ENCODE measurements at places on chromosomes 11 and 22.

DNA sequence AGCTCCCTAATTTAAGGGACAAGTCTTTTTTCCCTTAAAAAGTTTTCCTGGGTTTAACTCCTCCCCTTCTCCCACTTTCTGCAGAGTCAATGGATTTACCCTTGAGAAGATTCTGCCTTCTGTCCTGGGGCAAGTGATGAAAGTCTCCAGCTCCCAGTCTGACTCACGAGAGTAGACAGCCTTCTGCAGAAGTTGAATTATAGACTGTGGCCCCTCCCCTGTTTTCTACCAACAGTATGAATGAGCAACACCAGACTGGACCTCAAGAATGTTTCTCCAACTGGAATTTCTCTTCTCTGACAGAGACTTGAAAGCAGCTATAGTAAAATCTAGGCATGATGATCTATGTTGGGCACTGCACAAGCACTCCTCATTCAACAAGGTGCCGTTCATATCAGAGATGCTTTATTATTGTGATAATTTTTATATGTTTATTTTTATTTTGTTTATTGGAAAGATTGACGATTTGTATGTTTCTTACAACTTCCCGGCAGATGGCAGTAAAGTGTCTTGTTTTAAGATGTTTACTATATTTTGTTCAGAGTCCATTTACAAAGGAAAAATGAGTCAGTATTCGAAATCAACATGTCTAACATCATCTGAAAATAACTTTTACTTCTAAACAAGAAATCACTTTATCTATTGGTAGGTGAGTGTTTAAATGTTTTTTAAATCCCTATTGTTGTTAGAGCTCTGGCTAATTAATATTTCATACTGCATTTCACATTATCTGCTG is 56.6 kb downstream of the LMO2 start:
- peak; percentile 72 for DNase-seq

DNA sequence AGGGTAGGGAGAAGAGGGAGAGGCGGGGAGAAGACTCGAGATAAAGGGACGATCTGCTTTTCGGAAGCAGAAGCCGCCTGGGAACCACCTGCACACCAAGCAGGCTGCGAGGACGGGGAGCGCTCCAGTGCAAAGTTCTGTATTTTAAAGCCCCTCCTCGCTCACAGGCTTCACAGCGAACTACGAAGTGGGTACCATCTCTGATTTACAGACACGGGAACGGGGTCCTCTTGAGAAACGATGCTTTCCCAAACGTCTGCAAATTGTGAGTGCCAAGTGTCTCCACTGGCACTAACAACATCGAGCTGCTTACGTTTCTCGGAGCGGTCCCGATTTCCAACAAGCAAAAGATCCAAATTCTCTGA is 700 bp upstream of the STX3 start:
- DNase-seq = peak; percentile 8

DNA sequence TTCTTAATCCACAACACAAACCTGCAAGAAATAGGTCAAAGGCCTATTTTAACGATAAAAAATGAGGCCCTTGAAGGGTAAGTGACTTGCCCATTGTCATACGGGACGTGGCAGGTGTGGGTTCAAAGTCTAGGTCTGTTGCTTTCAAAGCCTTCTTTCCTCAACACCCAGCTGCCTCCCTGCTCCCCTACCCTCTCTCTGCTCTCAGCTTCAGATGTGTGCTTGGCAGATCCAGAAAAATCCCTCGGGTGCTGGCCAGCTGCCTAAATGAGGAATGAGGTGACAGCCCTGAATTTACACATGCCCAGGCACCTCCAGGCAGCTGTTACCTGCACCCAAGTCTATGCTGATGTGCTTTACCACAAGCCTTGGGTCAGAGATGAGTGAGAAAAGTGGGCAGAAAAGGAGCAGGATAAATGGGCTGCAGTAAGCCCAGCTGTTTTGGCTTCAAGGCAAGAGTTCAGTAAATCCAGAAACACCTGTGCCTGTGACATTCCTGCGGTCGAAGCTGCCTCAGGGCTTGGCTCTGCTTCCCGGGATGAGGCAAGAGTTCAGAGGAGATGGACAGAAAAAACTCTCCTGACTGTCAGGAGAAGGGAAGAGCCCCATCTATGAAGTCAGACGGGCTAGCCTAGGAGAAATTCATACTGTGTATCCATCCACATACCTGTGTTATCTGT is 49.9 kb upstream of the LDLRAD3 start:
- DNase-seq = no peak

- DNase-seq = no peak
Measured at GRCh38 chr11:22456993-22457762, 119.0 kb downstream of the SLC17A6 start.

GRCh38 chr11:34978236-34979191 is 62.1 kb downstream of the PDHX start:
- no peak for DNase-seq

DNA sequence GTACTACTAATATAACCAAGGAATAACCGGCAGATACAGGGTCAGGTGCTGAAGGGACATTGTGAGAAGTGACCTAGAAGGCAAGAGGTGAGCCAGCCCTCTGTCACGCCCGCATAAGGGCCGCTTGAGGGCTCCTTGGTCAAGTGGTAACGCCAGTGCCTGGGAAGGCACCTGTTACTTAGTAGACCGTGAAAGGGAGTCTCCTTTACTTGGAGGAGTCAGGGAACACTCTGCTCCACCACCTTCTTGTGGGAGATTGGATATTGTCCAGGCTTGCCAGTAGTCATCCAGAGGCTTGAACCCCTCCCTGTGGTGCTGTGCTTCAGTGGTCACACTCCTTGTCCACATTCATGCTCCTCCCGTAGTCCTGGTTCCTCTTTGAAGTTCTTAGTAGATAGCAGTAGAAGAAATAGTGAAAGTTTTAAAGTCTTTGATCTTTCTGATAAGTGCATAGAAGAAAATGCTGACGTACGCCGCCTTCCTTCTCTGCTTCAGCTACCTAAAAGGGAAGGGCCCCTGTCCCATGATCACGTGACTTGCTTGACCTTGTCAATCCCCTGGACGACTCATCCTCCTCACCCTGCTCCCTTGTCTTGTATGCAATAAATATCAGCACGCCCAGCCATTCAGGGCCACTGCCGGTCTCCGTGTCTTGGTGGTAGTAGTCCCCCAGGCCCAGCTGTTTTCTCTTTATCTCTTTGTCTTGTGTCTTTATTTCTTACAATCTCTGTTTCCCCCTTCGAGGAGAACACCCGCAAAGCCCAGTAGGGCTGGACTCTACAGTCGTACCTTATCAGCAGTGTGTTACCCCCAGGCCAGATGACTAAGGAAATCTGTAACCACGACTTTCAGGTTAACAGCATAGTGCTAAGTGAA is 6.1 kb downstream of the NUP50 start:
- no peak for DNase-seq

GRCh38 chr11:17528181-17528691 is 16.0 kb downstream of the USH1C start:
- peak; percentile 80 for DNase-seq

GRCh38 chr11:10875430-10876021 is 17.7 kb upstream of the ZBED5 start:
- DNase-seq = no peak

- DNase-seq = no peak
Measured at GRCh38 chr11:133747409-133747808, 97.9 kb downstream of the SPATA19 start.

DNA sequence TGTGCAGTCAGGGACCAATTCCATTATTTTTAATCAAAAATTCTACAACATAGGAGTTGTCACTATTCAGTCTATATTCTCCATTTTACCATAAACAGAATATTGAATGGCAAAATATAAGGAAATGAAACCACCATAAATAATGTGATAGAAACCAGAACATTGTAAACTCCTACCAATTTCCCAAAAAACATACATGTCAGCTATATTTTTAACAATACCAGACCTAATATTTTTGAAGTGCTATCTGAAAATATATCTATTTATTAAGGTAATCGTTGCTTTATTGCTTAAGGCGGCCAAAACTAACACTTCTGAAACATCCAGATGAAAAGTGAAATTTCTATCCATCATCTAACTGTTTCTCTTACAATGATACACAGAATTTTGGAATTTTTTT is 123.0 kb upstream of the C11orf58 start:
- no peak for DNase-seq

GRCh38 chr22:23892130-23892529 is 2.1 kb upstream of the MIF start:
- no peak for DNase-seq

- DNase-seq = no peak
Measured at GRCh38 chr11:112965656-112966055, 4.4 kb downstream of the NCAM1 start.

DNA sequence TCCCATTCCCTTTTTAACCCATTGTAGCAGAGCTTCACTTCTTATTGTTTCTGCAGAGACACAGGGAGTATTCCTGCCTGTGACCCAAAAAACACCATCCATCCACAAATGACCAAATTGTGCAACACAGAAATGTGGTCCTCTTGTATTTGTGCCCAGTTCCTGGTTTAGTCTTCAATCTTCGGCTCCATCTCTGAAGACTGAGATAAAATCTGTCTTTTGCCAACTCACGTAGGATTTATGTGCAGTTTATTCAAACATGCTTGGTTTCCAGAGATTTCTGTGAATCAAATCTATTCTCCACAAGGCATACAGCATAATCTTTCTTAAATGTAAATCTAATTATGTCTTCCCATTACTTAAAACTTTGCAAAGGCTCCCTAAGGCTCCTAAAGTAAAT is 307.0 kb downstream of the AASDHPPT start:
- no peak for DNase-seq

DNA sequence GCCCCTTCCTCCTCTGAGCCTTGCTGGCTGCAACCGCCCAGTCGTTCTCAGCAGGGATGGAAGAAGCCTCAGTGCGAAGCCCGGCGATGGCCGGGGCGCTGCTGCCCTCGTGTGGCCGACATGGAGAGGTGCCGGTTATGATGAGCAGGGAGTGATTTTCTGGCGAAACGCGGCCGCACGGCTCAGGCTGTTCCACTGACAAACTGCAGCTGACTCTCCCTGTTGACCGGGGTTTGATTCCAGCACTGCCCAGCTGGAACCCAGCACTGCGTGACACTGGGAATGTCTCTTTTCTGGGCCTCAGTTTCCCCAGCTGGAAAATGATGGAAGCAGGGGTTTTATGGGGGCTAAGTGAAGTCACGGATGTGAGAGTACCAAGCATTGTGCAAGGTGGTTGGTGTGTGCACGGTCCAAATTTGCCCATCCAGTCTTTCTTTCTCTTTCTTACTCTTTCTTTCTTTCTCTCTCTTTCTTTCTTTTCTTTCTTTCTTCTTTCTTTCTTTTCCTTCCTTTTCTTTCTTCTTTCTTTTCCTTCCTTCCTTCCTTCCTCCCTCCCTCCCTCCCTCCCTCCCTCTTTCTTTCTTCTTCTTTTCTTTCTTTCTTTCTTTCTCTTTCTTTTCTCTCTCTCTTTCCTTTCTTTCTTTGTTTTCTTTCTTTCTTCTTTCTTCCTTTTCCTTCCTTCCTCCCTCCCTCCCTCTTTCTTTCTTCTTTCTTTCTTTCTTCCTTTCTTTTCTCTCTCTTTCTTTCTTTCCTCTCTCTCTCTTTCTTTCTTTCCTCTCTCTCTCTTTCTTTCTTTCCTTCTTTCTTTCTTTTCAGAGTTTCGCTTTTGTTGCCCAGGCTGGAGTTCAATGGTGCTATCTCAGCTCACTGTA is 25.8 kb upstream of the MPPED1 start:
- peak; percentile 91 for DNase-seq

GRCh38 chr22:36954251-36955014 is 41.0 kb downstream of the CSF2RB start:
- DNase-seq = no peak

GRCh38 chr11:23856654-23857053 is 640.2 kb upstream of the LUZP2 start:
- no peak for DNase-seq

GRCh38 chr11:76623884-76624419 is 46.6 kb downstream of the LRRC32 start:
- DNase-seq = no peak

- DNase-seq = no peak
Measured at GRCh38 chr11:111119751-111120150, 125.8 kb upstream of the POU2AF2 start.

DNA sequence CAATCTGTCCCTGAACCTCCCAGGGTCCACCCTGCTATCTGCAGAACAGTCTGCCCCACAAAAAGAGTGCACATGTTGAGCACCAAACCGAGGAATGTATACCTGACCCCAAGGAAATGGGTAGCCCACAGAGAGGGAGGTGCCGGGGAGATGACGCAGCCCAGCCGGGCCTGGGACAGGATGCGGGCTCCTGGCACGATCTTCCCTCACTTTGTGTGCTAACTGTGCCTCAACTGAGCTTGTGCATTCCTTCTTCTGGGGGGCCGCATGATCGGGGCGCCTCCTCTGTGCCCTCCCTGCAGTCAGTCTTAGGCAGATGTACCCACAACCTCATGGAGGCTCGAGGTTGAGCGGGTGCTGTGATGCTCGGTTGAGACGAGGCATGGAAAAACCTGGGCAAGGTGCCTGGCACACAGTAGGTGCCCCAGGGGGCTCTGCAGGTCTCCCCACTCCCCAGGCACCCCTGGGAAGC is 2.4 kb downstream of the GAS2L1 start:
- peak; percentile 70 for DNase-seq

- no peak for DNase-seq
Measured at GRCh38 chr11:72782081-72782920, 11.5 kb downstream of the STARD10 start.

DNA sequence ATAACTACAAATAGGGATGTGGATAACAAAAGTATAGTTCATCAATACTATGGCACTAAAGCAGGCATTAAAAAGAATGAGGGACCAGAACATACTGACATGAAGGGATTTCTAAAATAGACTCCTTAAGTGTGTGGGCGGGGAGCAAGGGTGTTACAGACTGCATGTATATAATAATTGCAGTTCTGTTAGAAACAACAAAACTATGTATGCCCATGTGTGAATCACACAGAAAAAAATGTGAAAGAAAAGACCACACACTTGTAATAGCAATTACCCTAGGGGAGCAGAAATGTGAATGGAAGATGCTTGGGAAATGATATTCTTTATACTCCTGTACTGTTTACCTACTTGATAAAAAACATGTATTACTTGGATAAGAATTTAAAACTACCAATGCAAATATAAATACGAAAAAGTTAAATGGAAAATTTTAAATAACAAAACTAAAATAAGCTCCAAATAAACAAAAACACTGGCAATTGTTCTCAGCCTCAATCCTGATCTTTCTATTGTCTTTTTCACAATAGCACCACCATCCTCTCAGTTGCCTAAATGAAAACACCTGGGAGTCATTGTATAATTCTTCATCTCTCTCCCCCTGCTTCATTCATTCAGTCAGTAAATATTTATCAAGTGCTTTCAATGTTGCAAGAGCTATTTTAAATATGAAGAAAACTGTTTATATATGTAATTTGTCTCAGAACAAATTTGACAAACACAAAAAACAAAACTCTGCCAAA is 129.8 kb downstream of the FCHSD2 start:
- no peak for DNase-seq

GRCh38 chr22:44975427-44976262 is 34.2 kb downstream of the PHF21B start:
- peak; percentile 92 for DNase-seq

DNA sequence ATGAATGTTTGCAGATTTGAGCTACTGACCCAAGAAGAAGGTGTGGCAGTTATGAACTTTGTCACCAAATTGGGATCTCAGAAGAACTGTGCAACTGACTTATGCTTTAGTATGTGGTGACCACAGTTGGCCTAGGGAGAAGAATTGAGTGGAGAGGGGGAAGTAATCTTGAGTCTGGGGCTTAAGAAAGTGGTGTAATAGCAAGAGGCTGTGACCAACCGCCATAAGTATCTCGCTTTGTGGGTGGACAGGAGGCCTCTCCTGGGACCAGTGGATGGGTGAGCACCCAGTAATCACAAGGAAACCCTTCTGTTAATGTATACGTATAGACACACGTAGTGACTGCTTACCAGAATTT is 12.7 kb upstream of the IL10RA start:
- no peak for DNase-seq
